CD8-positive, alpha-beta memory T cell (primary cell): ENCODE measurements at places on chromosomes 2 and 18. TPM values are rescaled to one million over a fixed set of nuclear protein-coding genes. Genes with fewer than 3 reads are reported as not detected.

CTLA4 gene
- 3.5 TPM for polyA plus RNA-seq

DNA sequence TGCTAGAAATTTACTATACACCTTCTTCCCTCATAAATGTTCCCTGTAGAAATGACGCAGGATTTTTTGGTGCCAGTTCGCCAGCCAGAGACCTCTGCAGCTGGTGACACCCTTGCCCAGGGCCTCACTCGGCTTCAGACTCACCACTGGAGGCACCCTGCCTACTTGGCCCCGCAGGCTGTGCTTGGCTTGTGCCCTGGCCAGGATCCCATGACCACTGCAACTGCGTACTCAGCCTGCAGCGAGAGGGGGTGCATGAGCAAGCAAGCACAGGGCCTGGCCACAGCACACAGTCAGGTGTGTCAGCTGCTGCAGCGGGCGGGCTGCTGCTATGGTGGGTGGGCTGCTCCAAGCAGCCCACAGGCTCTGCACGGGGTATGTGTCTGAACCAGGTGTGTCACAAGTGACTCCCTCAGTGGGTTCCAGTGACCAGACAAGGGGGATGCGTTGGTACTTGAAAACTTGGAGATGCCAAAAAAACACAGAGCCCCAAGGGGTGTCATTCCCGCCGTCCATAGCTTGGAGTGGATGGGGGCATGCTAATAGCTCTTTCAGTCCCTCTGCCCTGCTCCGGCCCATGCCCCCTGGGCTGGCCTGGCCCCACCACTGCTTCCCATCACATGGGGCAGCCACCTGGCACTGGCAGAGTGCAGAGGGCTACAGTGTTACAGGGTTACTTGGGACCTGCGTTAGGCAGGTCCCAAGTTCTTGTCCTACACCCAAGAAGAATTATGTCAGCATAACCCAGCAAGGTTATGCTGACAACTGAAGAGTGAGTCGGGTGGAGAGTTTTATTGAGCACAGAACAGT, 46.6 kb upstream of the TANC1 start:
- no peak for DNase-seq

GRCh38 chr18:74862094-74862493, 264.4 kb downstream of the ZNF407 start:
- DNase-seq, result no peak

DNA sequence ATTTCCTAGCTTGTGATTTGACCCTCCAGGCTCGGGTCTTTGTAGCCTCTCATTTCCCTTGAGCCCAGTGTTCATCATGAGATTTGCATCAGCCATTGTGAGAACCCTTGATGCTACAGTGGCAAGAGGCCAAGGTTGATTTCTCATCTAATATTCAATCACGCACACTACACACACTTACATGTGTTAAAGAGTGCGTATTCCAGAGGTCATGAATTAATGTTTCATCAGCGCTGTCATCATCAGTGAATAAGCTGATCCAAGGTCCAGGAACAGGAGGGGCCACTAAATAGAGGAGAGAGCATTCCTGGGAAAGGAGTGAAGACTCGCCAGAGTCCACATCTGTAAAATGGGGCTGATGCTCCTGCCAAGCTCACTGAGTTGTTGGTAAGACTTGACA, 276.1 kb upstream of the SIX2 start:
- no peak for DNase-seq

MLPH gene
- polyA plus RNA-seq, result not detected

- DNase-seq, result no peak
Measured at GRCh38 chr2:240585101-240585500, 1.4 kb upstream of the CAPN10 start.

DNA sequence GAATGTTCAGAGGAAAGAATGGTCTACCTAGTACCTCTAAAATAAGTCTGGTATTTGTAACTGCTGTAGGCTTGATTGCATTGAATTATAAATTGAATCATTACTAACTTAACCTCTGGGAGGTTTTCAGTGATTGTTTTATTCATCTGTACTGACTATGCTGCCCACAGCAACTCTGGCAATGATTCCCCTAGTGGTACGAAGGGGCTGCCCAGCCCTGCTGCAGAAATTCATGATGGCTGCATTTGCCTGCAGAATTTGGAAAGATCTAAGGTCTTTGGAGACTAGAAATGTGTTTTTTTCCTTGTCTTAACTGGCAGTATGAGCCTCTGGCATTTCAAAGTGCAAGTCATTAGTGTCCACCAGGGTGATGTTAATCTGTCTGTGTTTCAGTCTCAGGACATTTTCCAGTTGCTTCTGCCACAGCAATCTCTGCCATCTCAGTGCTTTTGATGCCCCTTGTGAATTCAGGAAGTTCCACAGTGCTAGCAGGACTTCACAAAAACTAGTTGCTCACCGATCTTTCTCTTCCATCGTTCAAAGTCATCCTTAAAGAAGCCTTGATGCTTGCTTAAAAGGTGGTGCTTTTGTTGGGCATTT, 13.4 kb upstream of the LRPPRC start:
- no peak for DNase-seq
